Vagina (tissue), 2 donors: ENCODE measurements at places on chromosomes 4 and X.
A peak's percentile ranks its signal among the peaks of the same experiment; 100 is the strongest.

GRCh38 chr4:184937745-184938144, 80.5 kb upstream of the HELT start:
- DNase-seq: peak; percentile 19

DNA sequence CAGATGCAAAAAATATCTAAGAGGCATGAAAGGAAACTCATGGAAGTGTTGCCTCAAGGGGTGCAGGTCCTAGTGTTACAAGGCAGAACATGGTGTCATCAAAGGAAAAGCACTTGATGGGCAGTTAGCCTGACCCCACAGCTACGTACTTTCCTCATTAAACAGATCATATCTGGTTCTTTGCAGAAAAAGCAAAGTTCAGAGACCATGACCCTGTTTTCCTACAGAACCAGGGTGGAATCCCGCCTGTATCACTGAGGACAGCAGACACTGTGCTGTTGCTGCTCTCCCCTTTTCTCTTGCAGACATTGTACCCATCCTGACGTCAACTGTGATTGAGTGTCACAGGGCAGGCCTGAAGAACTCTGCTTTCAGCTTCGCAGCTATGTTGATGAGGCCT, 91.7 kb downstream of the RFC1 start:
- DNase-seq: no peak

DNA sequence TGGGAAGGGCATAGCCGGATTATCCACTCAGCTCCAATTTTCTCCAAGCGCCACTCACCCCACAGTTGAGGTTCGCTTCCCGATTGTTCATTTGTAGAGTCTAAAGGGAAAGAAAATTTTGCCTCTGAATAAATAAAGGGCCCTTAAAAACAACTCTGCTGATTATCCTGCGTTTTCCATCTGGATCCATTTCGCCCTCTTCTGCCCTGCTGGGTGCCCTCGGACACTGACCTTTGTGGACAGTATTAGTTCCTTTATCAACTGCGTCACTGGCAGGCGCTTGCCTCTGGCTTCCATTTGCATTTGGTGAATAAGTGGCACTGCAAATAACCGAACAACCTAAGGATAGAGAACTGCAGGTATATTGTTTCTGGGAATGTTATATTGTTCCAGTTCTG, 10.1 kb downstream of the GSX2 start:
- DNase-seq: no peak

DNA sequence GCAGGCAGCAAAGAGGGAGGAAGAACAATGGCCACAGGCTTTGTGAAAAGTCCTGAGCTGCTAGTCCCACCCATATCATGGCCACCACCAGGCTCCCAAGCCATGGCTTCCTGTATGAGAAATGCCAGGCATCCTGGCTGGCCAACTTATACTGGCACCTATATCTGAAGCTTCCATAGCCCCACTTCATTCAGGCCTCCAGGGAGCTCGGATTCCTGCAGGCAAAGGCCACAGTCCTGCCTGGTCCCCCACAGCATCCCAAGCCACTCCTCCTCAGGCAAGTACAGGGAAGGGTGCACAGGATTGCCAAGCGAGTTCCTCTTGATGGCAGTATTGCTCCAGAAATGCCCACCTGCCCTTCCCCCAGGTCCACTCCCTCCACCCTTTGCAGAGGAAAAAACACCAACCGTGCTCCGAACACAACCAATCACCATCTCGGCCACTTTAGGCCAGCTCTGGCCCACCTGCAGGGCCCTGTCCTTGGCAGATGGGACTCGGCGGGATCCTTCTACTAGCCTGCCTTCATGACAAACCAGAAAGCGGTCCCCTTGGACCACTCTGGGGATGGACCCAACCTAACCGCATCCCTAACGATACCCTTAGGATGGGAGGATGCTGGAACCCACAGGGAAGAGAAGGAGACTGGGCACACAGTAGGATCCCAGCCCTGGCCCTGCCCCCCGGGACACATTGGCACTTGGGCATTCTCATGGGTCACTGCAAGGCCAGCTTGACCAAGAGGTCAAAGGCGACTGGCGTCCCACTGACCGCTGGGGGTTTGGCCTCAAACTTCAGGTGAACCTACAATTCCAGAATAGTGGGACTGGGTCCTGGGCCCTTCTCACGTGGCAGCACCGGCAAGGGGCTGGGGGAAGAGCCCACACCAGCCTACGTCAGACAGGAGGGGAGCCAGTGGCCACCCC, 220.4 kb upstream of the AGTR2 start:
- DNase-seq: no peak

DNA sequence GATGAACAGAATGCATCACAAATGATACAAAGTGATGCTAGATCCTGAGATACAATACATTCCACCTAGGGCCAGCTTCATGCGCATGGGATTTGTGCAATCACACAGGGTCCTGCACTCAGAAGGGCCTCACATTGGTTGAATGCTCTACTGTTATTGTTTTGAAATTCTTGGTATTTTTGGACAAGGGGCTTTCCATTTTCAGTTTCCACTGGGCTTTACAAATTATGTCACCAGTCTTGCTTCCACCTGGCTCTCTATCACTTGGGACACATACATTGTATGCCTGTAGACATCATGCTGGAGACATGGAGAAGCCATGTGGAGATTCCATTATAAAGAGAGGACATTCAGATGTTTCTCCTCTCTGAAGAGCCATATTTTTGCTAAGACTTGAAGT, 155.8 kb downstream of the NAA11 start:
- DNase-seq: no peak

GRCh38 chrX:119606280-119607017, at the start of gene NKRF:
NKRF (minus strand) TSS chrX:119606424.
- DNase-seq: peak; percentile 90

DNA sequence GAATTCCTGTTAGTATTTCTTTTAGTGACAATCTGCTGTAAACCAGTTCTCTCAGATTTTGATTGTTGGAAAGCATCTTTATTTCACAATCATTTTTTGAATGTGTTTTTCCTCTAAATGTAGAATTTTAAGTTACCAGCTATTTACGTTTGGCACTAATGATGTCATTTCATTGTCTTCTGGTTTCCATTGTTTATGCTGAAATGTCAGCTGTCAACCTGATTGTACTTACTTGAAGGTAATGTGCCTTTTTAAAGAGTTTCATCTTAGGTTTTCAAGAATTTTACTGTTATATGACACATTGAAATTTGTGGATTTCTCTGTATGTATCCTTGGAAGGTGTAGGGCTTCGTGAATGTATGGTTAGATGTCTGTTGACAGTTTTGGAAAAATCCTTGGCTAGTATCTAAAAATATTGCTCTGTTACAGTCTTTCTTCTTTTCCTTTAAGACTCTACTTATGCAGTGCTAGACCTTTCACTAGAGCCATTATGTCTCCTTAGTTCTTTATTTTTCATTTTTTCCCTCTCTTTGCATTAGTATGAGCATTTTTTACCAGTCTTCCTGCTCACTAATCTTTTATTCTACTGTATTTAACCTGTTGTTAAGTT, 30.4 kb downstream of the SMAD1 start:
- no peak for DNase-seq

DNA sequence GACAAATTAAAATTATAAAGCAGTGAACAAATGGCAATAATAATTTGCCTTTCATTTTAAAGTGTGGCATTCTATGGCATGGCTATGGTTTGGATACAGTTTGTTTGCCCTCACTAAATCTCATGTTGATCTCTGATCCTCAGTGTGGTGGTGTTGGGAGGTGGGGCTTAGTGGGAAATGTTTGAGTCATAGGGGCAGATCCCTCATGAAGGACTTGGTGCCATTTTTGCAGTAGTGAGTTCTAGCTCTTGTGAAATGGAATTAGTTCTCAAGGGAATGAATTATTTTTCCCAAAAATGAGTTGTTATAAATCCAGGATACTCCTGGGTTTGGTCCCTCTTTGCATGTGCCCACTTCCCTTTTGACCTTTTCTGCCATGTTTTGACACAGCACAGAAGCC, 181.4 kb downstream of the AMELX start:
- DNase-seq: no peak

GRCh38 chr4:166195101-166195500, 322.1 kb downstream of the TLL1 start:
- DNase-seq: no peak

- no peak for DNase-seq
Measured at GRCh38 chr4:31787701-31788100, 1067.5 kb downstream of the PCDH7 start.

DNA sequence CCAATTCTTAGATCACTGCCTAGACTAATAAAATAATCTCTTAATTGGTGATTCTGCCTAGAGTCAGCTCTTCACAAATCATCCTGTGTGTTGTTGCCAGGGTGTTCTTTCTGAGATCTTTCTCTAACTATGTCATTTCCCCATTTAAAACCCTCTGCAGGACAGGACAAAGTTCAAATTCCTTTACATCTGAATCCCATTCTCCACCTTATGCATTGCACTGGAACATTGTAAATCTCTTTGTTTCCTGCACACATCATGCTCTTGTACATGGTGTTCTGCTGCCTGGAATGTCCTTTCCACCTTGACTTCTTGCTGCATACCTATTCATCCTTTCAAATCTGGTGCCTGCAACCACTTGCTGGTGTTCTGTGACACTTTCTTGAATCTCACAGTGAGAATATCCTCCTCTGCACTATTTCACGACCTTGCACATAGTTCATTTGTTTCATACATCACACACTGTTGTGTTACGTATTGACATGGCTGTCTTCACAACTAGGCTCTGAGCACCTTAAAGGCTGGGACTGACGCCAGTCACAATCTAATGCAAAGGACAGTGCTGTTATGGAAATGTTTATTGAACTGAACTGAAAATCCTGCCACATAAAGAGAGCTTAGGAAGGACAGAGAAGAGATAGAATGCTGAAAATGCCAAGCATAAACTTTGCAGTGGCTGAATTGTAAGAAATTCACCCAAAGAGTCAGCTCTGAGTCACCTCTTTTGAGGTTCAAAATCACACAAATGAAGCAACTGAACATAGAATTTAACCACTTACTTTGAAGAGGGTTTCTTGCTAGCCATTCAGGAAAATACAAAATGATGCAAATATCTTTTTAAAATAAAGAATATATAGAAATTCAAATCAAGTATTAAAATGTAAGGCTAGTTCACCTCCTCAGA, 26.4 kb upstream of the SMIM14 start:
- DNase-seq: no peak

GRCh38 chrX:32395878-32396277, 815.5 kb downstream of the DMD start:
- DNase-seq: no peak

DNA sequence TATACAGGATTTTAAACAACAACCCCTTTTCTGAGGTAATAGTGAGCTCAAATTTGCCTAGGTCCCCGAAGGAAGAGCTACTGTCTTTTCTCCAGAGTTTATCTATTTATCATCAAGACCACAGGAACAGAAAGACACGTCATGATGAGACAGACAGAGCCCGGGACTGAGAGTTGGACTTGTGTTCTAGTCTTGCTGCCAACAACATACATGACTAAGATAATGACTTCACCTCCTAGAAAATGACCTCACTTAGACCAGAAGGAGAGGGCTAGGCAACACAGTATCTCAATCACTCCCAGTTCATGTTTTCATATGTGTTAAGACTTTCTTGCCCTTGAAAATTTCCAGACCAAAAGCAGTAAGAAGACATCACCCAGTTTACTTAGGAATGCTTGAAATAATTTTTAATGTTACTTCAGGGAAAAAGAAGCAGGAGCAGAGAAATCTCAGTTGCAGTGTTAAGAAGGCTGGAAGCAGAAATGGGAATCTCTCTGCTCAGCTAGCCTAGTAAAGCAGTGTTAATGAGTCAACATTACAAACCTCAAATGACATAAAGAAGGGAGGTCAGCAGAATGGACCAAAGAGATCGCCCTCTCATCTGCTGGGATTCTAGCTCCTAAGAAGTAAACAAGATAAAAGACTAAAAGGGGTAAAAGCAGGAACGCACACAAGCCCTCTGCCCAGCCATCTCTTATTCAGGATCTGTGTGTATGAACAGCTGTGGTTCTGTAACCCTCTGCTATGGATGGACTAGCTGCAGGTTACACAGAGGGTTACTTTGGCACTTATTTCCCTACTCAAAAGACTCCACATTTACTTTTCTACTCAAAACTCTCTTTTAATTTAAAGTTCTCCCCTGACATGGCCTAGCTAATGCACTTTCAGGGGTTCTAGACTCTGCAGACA, 24.8 kb downstream of the PDGFC start:
- DNase-seq: no peak

DNA sequence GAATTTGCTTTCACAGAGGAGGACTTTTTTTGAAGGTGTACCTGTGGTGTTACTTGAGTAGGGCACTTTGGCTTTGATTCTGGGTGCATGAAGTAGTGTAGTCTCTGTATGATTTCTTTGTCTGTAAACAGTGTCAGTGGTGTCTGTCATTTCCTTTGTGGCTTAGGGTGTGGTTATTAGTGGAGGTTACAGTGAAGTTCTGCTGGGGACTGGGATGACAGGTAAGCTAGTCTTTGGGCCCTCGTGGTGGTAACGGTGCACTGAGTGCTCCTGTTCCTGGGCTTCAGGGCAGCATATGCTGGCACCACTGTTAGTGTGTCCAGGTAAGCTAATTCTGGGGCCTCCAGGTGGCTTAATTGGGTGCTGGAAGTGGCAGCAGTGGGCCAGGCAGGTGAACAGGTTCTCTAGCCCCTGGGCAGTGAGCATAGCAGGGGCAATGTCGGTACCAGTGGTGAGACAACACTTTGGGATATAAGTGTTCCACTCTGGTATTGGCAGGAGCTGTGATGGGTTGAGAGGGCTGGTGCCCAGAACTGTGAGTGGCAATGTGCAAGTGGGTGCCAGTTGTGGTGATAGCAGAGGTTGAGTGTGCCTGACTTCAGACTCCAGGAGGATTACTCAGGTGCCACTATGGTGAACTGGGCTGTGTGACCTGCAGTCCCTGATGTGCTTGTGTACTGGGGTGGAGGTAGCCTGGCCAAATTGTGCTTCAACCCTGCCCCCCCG, 26.0 kb upstream of the VSIG1 start:
- DNase-seq: no peak

- no peak for DNase-seq
Measured at GRCh38 chr4:103012551-103012950, 7.0 kb downstream of the SLC9B1 start.

GRCh38 chr4:20700007-20700761, at the start of gene PACRGL:
PACRGL (plus strand) TSS chr4:20700458; CDS start chr4:20704482, 4,024 bp downstream.
- no peak for DNase-seq

GRCh38 chr4:112214390-112215264, 17.0 kb upstream of the AP1AR start:
- DNase-seq: no peak

- no peak for DNase-seq
Measured at GRCh38 chr4:148196164-148196563, 246.1 kb downstream of the NR3C2 start.

DNA sequence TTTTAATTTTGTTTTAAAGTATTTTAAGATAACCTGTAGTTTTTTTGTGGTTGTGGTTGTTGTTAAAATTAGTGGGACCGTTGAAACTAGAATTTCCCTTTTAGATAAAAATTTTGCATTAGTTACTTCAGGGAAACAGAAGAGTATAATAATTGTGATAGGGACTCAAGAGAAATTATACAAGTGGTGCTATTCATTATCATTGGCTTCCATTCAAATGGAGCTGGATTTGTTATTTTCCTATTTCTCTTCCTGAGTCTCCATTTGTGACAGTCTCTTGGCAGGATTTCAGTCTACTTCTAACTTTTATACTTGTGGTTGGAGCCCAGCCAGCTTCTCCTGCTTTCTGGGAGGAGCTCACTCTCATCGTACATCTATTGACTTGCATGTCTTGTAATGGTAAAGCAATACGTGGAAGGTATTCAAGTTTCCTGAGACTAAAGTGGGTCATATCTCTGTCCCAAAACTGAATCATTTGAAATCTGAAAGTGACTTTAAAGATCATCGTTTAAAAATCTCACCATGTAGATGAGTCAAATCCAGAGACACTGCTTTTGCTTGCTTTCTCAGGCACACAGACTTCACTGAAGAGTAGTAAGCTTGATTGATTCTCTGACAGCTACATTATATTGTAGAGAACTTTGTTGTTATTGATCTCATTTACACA, 155.8 kb downstream of the RPA4 start:
- no peak for DNase-seq

GRCh38 chrX:139202742-139203420, 327.7 kb upstream of the F9 start:
- no peak for DNase-seq
